Effector memory CD8-positive, alpha-beta T cell (primary cell): ENCODE measurements at places on chromosomes 11 and 22.
A peak's percentile ranks its signal among the peaks of the same experiment; 100 is the strongest.

- peaks cover 11% of the 10 kb centered on the region for H3K27me3 ChIP-seq
- no peaks in the 10 kb centered on the region for H3K36me3 ChIP-seq
- DNase-seq: no peak
- no peak overlapping the region for H3K27ac ChIP-seq
- H3K4me1 ChIP-seq: no peaks in the 10 kb centered on the region
Observed at GRCh38 chr11:116302756-116303155, 470.0 kb downstream of the BUD13 start.

- peak; percentile 74 for DNase-seq
- H3K36me3 ChIP-seq: no peaks in the 10 kb centered on the region
- H3K27ac ChIP-seq: no peak overlapping the region
- no peak overlapping the region for H3K4me3 ChIP-seq
- H3K27me3 ChIP-seq: no peaks in the 10 kb centered on the region
Observed at GRCh38 chr11:86456075-86456939, 81.6 kb downstream of the CCDC81 start.

- no peak overlapping the region for H3K27ac ChIP-seq
- DNase-seq: no peak
- no peak overlapping the region for H3K4me3 ChIP-seq
- H3K27me3 ChIP-seq: no peaks in the 10 kb centered on the region
- H3K4me1 ChIP-seq: no peaks in the 10 kb centered on the region
Observed at GRCh38 chr11:133362156-133362555, 170.1 kb downstream of the OPCML start.

GRCh38 chr11:126163074-126163700 is 48.3 kb downstream of the RPUSD4 start:
- H3K27me3 ChIP-seq: peaks cover 20% of the 10 kb centered on the region
- no peak overlapping the region for H3K4me3 ChIP-seq
- no peak overlapping the region for H3K27ac ChIP-seq
- H3K4me1 ChIP-seq: no peaks in the 10 kb centered on the region
- H3K36me3 ChIP-seq: no peaks in the 10 kb centered on the region

DNA sequence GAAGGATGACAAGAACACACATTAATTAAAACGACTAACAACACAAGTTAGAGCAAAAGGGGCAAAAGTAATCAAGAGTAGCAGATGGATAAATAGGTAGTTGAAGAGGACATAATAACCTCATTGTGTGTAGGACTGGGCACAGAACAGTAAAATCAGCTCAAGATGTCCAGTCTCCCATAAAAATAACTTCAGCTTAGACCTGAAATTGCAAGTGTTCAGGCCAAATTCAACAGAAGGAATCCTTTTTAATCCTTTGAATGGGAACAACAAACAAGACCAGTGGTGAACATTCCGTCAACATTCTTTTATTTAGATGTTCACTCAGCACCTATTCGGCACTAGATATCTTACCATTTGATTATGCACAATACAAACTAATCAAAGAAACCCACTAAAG is 4.4 kb downstream of the MTMR2 start:
- peaks cover 4% of the 10 kb centered on the region for H3K36me3 ChIP-seq
- no peak overlapping the region for H3K4me3 ChIP-seq
- H3K27me3 ChIP-seq: no peaks in the 10 kb centered on the region
- DNase-seq: no peak
- H3K4me1 ChIP-seq: peaks cover 29% of the 10 kb centered on the region
